ENCODE measurements at places on chromosomes 13 and 19.

DNA sequence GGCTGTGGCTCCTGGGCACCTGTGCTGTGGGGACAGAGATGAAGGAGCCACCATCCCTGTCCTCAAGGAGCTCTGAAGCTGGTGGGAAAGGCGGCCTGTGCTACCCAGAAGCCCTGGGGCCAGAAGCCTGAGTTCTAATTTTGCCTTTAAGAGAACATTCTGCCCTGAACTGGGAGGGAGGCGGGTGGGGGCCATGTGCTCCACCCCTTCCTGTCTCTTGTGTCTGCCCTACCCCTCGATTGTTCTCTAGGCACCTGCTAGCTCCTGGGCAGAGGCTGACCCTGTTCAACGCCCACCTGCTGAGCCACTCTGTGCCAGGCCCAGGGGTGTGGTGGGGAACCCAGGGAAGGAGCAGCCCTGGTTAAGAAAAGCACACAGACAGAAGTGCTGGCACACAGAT, 5.9 kb downstream of the TRAPPC6A start:
- no peak for DNase-seq

- no peak for DNase-seq
These were observed 311.3 kb downstream of the FGF14 start for GRCh38 chr13:102090532-102090931.

- DNase-seq, result no peak
These were observed 8.1 kb upstream of the FFAR2 start for GRCh38 chr19:35439921-35440320.

GRCh38 chr13:44416744-44417143, 43.1 kb downstream of the SERP2 start:
- DNase-seq, result no peak

- DNase-seq, result no peak
These were observed 7.2 kb downstream of the FUT5 start for GRCh38 chr19:5863030-5863665.

DNA sequence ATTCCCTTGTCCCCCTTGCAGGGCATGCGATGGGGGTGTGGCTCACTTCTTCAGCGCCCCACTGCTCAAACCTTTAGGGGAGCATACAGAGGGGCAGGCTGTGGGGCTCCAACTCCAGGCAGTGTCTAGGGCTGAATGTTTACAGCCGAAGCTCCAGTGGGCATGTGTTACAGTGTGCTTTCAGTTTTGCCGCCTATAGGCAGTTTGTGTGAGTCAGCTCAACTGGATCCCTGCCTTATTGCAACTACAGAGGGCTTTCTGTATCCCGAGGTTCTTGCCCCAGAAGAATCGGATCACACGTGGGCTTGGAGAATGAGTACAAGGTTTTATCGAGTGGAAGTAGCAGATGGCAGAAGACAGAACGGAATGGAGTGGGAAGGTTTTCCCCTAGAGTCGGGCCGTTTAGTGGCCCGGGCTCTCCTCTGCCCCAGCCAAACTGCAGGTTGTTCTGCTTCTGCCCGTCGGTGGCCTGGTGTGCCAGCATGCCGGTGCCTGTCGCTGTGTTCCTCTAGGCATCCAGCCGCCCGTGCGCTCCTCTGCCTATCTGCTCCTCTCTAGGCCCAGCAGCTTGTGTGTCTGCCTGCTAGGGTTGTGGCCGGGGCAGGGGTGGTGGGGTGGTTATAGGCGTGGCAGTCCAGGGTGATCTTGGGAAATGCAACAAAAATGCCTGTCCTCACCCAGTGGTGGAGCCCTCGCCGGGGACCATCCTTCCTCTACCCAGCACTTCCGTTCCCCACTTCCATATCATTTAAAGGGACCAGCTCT, 435.9 kb upstream of the SGCG start:
- DNase-seq, result no peak

GRCh38 chr13:23796551-23796950, 92.6 kb downstream of the MIPEP start:
- no peak for DNase-seq

- DNase-seq, result no peak
These were observed 1697.9 kb downstream of the PCDH9 start for GRCh38 chr13:65532231-65532630.

GRCh38 chr13:63124863-63125262, 1709.2 kb upstream of the PCDH20 start:
- peak; percentile 0 for DNase-seq

- DNase-seq, result no peak
These were observed 19.6 kb upstream of the C19orf33 start for GRCh38 chr19:38284422-38284821.

DNA sequence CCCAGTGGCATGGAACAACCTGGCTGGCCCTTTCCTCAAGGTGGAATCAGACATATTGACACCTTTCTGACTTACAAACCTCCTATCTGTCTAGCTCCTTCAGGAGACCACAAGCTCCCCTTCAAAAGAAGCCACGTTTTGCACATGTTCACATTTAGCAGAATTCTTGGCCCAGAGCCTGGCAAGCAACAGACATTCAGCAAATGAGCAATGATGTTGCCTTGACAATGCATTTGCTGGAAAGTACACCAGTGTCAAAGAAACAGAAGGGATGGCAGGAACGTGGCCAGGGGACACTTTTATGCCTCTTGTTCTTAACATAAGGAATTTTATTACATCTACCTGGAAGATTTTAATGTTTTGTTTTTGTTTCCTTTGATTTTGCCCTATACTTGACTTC, 85.5 kb upstream of the FGF14 start:
- no peak for DNase-seq

DNA sequence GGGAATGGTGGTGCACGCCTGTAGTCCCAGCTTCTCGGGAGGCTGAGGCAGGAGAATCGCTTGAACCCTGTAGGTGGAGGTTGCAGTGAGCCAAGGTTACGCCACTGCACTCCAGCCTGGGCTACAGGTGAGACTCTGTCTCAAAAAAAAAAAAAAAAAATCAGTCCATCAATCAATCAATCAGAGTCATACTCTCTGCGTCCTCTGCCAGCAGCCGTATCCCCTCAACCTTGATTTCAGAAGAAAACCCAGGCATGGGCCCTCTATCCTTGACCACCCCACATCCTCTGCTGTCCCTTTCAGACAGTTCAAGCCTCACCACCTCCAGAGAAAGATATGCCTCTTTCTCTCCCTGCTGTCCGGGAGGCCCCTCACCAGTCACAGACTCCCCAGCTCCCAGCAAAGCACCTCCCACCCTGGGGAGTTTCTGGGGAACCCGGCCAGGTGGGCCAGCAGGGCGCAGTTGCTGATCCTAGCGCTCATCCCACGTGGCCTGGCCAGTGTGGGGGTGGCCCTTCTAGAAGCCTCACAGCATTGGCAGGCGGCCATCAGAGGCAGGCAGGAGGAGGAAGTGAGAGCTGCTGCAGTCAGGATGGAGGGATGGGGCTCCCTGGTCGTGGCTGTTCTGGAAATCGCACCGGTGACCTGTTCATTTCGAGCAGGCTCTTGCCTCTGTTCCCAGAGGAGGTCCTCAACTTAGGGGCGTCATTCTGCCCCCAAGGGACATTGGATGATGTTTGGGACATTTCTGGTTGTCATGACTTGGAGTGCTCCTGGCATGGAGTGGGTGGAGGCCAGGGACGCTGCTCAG, 10.2 kb upstream of the JSRP1 start:
- peak; percentile 18 for DNase-seq

DNA sequence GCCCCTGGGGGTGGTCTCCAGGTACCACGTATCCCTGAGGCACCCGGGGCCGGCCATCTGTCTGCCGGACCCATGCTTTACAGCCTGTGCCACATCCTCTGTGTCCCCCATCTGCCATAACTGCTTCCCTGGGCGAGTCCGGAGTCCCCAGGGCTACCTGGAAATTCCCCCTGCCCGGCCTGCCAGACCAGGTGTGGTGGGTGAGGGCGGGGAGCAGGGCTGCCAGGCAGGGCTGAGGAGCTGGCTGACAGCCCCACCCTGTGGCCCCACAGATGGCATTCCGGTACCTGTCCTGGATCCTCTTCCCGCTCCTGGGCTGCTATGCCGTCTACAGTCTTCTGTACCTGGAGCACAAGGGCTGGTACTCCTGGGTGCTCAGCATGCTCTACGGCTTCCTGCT, 10.3 kb upstream of the RELB start:
- DNase-seq, result no peak

- no peak for DNase-seq
These were observed 91.9 kb upstream of the MCF2L start for GRCh38 chr13:112877066-112877465.

- no peak for DNase-seq
These were observed 36.5 kb downstream of the STARD13 start for GRCh38 chr13:33249066-33249465.

DNA sequence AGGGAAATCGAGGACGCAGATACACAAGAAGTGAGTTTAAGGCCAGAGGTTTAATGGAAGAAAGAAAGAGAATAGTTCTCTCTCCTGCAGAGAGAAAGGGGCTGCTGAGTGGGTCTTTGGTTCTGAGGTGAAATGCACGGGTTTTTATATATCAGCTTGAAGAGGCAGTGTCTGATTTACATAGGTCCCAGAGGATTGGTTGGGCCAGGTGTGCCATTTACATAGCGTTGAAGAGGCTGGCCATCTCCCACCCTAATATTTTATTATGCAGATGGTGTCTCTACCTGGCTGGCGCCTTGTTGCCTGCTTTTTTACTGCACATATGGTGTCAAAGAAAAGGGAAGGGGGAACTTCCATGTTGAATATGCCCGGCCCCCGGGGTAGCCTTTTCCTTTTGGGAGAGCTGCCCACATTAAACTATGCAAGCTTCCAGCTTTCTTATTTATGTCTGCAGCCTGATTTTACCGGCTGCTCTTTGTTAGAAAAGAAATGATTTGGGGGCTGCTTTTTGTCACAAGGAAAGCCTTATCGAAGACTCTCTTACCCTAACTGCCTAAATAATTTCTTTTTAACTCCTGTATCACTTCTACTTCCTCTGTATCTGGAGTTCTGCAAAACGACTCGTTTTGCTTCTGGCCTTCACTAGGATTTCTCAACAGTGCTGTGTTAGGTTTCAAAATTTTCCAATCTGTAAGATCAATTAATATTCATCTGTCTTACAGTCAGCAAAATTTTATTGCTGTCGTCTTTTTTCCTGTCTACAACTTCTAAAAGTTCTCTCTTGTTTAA, 268.5 kb downstream of the B3GLCT start:
- DNase-seq, result no peak
